Breast epithelium (tissue), 4 donors: ENCODE measurements at places on chromosomes 3 and 15.

DNA sequence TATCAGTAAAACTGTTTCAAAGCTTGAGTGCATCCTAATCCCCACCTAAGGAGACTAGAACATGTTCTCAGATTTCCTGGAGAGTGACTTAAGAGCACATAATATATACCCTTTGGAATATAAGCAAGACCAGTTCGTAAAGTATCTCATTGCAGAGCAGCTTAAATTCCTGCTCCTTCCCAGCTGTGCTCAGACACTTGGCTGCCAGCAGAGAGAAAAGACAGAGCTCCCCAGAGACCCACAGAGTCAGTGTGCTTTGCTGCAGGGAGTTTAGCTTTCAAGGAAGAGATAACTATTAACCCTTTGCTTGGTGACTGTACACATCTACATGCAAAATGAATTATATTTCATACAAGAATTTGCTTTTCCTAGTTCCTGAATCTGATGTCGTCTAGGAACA is 338.1 kb upstream of the ARHGEF26 start:
- no peak for DNase-seq
- H3K4me3 ChIP-seq = no peak overlapping the region
- H3K27me3 ChIP-seq = no peaks in the 10 kb centered on the region
- no peaks in the 10 kb centered on the region for H3K36me3 ChIP-seq
- no peak overlapping the region for H3K27ac ChIP-seq
- no peaks in the 10 kb centered on the region for H3K4me1 ChIP-seq

GRCh38 chr3:37935290-37935668 is 55.3 kb upstream of the VILL start:
- no peaks in the 10 kb centered on the region for H3K36me3 ChIP-seq
- peaks cover 3% of the 10 kb centered on the region for H3K4me1 ChIP-seq
- peak overlapping the region; percentile 80 for H3K27ac ChIP-seq
- no peaks in the 10 kb centered on the region for H3K27me3 ChIP-seq
- H3K4me3 ChIP-seq = no peak overlapping the region

DNA sequence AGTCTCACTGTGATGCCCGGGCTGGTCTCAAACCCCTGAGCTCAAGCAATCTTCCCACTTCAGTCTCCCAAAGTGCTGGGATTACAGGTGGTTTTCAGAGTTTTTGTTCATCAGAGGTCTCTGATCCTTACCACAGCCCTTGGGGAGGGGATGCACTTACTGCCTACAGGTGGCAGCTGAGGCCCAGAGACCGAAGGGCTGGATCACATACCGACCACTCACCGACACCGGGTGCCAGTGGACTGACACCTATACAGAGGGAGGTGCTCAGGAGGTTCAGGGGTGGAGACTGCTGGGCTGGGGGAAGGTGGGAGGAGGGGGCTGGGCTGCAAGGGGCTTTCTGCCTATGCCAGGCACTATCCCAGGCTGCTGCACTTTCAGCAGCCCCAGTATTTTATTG is 19.5 kb downstream of the DUSP7 start:
- no peak for DNase-seq
- peaks cover 12% of the 10 kb centered on the region for H3K4me1 ChIP-seq
- no peak overlapping the region for H3K27ac ChIP-seq
- no peaks in the 10 kb centered on the region for H3K27me3 ChIP-seq
- no peak overlapping the region for H3K4me3 ChIP-seq
- H3K36me3 ChIP-seq = no peaks in the 10 kb centered on the region

GRCh38 chr3:76866729-76867408 is 173.0 kb upstream of the ROBO2 start:
- H3K27ac ChIP-seq = no peak overlapping the region
- H3K36me3 ChIP-seq = no peaks in the 10 kb centered on the region
- H3K4me3 ChIP-seq = no peak overlapping the region
- no peaks in the 10 kb centered on the region for H3K27me3 ChIP-seq
- no peaks in the 10 kb centered on the region for H3K4me1 ChIP-seq

DNA sequence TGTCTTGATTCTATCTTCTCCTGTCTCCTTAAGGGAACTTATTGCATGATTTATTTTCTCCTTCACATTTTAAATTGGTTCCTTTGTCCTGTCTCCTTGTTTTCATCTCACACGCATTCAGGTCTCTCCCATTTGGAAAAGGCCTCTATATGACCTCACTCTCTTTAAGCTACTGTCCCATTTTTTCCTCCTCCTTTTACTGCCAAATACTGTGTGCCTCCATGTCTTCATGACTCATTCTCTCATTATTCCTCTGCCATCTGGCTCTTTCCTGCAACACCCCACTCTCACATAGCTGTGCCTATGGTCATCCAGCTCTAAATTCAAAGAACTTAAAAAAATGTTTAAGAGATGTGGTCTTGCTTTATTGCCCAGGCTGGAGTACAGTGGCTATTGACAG is 48.0 kb downstream of the TYRO3 start:
- no peak overlapping the region for H3K27ac ChIP-seq
- no peak for DNase-seq
- H3K4me3 ChIP-seq = no peak overlapping the region
- no peaks in the 10 kb centered on the region for H3K36me3 ChIP-seq

DNA sequence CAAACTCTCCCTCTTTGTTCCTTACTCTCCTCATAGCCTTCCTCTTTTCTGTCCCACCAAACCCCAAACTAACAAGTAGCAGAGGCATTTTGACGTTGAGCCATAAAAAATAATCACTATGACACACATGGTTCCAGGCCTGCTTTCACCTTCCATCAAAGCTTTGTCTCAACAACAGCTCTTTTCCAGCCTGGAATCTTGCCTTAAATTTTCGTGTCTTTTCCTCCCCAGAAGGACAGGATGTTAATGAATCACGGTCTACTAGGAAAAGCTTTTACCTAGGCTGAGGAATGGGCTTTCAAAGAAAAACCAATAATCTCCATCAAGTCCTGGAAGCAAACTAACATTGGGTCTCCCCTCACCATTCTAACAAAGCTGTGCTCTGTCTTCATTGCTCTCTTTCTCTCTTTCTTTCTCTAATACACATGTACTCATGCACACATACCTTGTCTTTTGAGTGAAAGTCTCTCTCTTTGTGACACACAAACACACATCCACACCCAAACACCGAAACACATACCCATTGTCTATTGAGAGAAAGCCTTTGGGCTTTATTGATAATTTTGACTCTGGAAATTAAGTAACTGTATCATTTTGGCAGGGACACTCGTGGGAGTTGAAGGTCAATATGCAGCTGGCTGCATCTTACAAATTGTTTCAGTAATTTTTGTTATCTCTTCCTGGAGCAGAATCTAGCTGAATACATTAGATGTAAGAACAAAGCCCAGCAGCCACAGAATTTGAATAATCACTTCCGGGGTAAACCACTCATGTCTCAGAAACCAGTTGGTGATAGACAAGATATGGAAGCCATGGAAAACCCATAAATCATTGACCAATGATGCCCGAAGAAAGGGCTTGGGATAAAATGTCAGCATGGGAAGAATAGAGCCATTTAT is 107.4 kb upstream of the SLC4A7 start:
- H3K4me1 ChIP-seq = peaks cover 20% of the 10 kb centered on the region
- H3K27ac ChIP-seq = peak overlapping the region; percentile 77
- H3K4me3 ChIP-seq = no peak overlapping the region
- DNase-seq = no peak
- no peaks in the 10 kb centered on the region for H3K27me3 ChIP-seq
- H3K36me3 ChIP-seq = no peaks in the 10 kb centered on the region

- no peak overlapping the region for H3K4me3 ChIP-seq
- no peak for DNase-seq
- H3K27ac ChIP-seq = no peak overlapping the region
- H3K36me3 ChIP-seq = no peaks in the 10 kb centered on the region
- no peaks in the 10 kb centered on the region for H3K4me1 ChIP-seq
- H3K27me3 ChIP-seq = no peaks in the 10 kb centered on the region
These were observed 610.2 kb downstream of the ZNF385D start for GRCh38 chr3:21140785-21141184.

- no peaks in the 10 kb centered on the region for H3K27me3 ChIP-seq
- H3K4me3 ChIP-seq = no peak overlapping the region
- no peak overlapping the region for H3K27ac ChIP-seq
- no peaks in the 10 kb centered on the region for H3K36me3 ChIP-seq
- no peaks in the 10 kb centered on the region for H3K4me1 ChIP-seq
These were observed 49.9 kb upstream of the RYK start for GRCh38 chr3:134300520-134300919.
